ENCODE measurements at places on chromosomes 13 and 19. TPM values are rescaled to one million over a fixed set of nuclear protein-coding genes. Genes with fewer than 3 reads are reported as not detected.

DNA sequence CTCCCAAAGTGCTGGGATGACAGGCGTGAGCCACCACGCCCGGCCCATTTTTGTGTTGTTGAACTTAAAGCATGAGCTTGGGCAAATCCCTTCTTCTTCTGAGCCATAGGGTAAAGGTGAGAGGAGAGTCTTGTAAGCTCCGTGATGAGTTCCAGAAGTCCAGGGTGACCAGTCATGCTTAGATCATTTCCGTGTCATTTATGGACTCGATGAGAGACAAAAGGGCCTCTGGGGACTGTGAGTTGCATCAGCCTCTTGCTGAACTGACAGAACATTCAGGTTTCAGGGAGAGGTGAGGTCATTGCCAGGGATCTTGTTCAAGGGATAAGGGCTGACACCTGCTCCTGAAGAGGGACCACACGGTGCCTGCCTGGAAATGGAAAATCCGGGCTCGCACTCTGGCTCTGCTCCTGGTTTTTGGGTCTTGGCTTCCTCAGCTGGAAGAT, 53.6 kb downstream of the GADD45B start:
- DNase-seq: peak; percentile 89

GRCh38 chr19:17026706-17027534, at the start of gene CPAMD8:
CPAMD8 (minus strand) TSS chr19:17026810; CDS start chr19:17026642, 168 bp downstream.
- no peak for DNase-seq

DNA sequence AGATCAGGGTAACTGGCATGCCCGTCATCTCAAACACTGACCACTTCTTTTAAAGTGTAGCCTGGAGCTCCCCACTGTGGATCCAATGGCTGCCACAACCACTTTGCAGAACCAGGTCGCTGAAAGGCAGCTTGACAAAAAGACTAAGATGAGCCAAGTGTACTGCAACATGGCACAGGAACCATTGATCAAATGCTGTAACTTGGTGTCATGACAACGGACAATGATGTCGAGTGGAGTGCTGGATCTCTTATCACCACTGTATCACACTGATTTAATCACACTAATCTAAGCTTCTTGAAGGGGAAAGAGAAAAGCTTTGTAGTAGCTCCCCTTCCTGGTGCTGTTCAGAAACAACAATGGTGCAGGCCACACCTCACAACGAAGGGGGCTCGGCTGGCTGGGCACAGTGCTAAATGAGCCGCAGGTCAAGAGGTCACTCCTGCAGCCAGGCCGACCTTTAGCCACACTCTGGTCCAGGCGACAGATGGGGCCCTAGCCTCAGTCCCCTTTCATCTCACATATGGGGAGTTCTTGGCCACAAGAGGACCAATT, 2.2 kb upstream of the TNFRSF19 start:
- no peak for DNase-seq

DNA sequence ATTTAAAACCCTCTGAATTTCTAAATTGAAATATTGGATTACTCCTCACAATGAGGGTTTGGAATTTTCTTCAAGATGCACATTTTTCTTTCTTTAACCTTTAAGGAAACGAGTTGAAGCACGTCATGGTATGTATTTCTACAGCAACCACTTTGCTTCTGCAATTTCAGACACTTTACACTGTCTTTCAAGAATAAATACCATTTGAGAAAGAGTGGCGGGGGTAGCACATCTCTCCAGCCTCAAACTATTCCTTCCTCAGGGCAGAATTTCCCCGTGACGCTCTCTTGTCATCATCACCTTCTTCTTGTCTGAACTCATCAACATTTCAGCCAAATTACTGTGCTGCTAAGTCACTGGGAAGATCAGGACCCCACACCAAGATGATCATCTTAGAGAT, 1073.4 kb downstream of the EFNB2 start:
- no peak for DNase-seq

Gene C5AR2
- 0.01 TPM for polyA plus RNA-seq

Measured in keratinocyte (primary cell).